ENCODE measurements at places on chromosomes 13 and 19.

GRCh38 chr13:36673352-36673751 lies 468 bp upstream of the SERTM1 start:
- no peak for DNase-seq

DNA sequence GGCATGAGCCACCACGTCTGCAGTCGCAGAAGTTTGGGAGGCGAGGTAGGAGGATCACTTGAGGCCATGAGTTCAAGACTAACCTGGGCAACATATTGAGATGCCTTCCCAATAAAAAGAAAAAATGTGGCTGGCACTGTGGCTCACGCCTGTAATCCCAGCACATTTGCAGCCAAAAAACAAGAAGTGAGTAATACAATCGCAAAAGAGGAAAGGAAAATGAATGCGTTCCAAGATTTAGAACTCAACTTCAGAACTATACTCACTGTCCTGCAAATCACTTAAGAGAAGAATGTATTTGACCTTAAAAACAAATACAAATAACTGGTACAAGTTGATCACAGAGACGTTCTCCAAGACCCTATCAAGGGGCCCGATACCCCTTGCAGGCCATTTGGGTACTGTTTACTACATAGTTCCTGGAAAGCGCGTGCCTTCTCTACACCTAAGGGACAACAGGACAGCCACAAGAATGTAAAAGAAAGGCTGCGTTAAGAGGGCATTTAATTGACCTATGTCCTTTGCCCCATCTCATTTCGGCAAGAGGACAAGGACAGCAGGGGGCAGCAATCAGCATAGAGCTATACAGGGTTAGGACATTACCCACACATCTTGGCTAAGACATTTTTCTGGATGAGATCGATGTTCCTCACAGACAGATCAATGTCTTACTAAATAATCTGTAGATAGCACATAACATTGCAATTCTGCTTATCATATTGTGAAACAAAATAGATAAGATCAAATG lies 41.3 kb downstream of the FLT3 start:
- DNase-seq, result no peak

DNA sequence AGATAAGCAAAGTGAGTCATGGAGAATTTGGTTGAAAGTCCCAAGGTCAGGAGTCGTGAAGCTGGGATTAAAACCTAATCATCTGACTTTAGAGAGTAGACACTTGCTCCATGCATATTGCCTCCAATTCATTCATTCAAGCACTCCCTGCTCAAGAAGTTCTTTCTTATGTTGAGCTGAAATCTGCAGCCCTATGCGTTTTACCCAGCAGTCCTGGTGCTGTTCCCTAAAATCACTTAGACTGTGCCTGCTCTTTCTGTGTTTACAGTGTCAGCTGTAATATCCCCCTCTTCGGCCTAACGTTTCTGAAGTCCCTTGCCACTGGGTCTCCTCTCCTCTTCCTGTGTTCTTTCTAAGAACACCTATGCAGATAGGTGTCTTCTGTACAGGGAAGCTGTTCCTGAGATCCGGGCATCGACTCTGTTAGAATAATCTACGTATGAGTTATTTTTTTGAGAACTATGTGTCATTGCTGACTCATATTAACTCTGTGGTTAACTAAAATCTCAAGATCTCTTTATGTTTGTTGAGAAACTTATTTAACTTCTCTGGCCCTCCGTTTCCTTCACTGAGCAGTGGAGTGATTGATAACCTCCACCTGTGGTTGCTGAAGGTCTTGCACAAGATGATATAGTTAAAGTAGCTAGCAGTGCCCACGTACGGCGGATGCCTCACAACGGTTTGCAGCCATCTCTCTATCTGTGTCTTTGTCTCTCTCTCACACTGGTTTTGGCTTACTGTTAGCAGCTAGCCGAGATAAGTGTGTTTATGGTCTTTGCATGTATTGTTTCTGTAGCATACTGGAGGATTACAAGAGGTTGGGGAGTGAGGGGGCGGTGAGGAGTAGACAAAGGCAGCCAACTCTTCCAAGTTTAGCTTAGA lies 4.7 kb downstream of the ALOX5AP start:
- peak; percentile 38 for DNase-seq

- DNase-seq, result no peak
Measured at GRCh38 chr19:16436780-16437332, 34.9 kb downstream of the EPS15L1 start.

GRCh38 chr13:110575322-110576069 lies 14.0 kb upstream of the RAB20 start:
- DNase-seq, result no peak

DNA sequence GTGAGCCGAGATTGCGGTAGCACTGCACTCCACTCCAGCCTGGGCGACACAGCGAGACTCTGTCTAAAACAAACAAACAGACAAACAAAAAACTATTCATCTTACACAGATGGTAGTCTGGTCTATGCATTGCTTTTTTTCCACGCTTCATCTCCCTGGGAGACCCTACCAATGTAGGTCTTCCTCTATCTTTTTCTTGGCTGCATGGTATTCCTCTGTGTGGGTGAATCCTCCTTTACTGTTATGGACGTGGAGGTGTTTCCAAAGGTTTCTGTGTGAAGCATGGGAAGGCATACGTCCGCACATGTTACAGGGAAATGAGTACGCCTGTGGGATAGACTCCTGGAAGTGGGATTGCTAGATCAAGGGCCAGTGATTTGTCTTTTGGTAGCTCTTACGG lies 5.6 kb downstream of the BICRA start:
- no peak for DNase-seq

GRCh38 chr19:48452289-48453190 lies 2.8 kb upstream of the KCNJ14 start:
- DNase-seq, result no peak

DNA sequence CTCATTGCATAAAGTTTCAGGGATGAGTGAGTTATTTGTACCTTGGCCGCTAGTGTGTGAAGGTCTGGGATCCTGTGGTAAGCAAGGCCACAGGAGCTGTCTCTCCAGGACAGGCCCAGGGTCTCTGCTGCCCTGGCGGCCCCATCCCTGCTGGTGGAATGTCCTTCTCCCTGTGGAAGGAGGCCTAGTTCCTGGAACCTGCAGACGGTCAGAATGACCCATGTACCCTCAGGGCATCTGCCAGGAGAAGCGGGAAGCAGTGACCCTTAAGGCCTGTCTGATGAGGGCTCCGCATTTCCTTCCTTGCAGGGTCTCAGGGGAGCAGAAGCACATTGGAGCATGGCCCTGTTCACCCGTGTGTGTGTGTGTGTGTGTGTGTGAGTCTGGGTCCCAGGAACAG lies 32.1 kb upstream of the SOX1 start:
- DNase-seq, result no peak

DNA sequence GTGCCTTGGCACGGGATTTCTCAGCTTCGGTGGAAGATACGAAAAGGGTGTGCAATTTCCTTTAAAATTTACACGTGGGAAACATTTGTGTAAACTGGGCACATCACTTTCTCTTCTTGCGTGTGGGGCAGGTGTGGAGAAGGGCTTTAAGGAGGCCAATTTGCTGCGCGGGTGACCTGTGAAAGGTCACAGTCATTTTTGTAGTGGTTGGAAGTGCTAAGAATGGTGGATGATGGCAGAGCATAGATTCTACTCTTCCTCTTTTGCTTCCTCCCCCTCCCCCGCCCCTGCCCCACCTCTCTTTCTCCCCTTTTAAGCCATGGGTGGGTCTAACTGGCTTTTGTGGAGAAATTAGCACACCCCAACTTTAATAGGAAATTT lies 7.2 kb downstream of the SLITRK5 start:
- DNase-seq, result no peak

GRCh38 chr19:54616057-54616456 lies 14.2 kb upstream of the LILRB1 start:
- DNase-seq, result no peak

DNA sequence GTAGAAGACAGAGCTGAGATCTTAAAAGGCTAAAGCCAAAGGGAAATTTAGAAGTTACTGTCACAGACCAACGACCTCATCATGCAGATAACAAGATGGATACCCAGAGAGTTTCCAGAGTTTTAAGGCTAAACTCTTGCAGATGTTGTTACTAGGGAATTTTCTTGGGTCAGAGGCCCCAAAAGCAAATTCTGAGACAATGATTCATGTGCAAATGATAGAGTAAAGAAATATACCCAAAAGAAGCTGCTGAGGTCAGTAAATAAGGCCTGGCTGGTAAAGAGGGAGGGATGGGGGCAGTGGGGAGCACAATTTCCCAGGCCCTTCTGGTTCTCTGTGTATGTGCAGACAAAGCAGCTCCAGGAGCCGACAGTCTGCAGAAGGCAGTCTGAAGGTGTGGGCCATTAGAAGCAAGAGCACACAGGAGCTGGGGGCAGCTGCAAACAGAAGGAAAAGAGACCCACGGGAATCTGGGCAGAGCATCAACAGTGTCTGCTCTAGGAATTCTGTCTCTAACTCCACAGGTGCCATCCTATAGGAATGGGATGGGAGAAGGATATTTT lies 330.8 kb downstream of the TBC1D4 start:
- DNase-seq, result no peak

GRCh38 chr13:111952814-111953213 lies 114.1 kb upstream of the SOX1 start:
- DNase-seq, result no peak

GRCh38 chr19:29771708-29772414 lies 39.9 kb upstream of the CCNE1 start:
- peak; percentile 1 for DNase-seq

DNA sequence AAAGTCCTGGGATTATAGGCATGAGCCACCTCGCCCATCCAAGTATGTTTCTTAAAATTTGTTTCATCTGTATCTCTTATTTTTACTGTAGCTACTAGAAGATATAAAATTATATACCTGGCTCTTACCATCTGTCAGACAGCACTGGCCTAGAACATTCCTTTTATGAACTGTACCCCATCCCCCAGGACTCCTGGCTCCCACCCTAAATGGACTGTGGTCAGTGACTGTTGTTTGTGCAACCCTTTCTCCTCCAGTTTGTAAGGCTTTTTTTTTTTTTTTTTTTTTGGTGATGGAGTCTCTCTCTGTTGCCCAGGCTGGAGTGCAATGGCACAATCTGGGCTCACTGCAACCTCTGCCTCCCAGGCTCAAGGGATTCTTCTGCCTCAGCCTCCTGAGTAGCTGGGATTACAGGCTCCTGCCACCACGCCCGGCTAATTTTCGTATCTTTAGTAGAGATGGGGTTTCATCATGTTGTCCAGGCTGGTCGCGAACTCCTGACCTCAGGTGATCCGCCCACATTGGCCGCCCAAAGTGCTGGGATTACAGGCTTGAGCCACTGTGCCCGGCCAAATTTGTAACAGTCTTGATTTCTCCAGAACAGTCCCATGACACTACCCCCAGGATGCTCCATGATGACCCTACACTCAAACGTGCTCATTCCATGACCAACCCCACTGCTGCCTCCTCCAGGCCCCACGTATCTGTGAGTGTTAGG lies 2.5 kb downstream of the NDUFA3 start:
- no peak for DNase-seq

GRCh38 chr19:16589917-16590316 lies 17.7 kb upstream of the SLC35E1 start:
- DNase-seq, result no peak
